ENCODE measurements at places on chromosomes 5 and 9.

DNA sequence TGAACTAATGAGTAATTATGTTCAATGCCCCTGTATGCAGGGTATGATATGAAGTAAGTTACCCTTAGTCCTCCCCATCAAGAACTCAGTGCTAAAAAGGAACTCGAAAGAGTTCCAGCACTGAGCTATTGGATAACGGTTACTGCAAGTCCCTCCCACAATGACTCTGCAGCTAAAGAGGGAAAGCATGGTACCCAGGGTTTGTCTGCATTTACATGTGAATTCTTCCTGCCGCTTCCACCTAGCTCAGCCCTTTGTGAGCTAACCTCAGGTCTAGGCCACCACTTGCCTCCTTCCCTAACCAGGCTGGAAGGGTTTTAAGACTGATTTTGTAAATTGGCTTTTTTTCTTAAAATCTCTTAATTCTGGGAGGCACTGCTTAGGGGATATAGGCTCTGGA is 376.8 kb downstream of the EBF1 start:
- no peak for DNase-seq

GRCh38 chr5:73686912-73687311 is 60.9 kb downstream of the ARHGEF28 start:
- DNase-seq: no peak

DNA sequence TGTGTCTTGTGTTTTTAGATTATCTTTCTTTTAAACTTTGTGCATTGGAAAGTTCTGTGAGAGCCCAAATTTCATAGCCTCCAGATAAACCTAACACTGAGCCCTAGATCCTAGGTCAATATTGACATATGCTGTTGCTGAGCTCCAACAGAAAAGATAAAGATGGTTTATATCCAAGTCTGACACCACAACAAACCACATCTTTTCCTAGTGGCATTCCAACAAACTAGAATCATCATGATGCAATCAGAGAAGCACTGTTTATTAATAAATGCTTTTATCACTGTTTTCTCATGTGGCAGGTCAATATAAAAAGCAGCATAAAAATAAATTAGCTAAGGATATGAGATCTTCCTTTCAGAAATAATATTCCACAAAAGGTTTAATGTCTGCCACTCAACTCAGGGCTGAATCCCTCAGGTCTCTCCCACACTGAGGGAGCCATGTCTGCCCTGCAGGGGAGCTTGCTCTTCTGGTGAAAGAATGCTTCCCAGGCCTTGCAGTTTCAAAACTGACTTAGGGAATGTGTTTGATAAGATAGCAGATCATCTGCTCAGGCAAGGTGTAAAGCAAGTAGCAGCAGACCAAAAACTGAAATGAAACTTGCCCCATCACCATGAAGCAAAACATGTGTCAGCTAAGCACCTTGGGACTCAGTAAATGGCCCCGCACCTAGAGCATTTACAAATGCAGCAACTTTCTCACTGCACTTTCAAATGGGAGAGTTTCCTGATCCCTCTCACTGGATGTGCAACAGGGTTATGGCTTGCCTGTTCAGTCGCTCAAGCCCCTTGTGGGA is 493.0 kb downstream of the AGTPBP1 start:
- no peak for DNase-seq

- DNase-seq: no peak
Observed at GRCh38 chr5:54823006-54823405, 162.4 kb downstream of the ESM1 start.

- DNase-seq: no peak
Observed at GRCh38 chr5:156974328-156974727, 11.3 kb upstream of the TIMD4 start.

GRCh38 chr5:129945774-129946270 is 41.6 kb downstream of the CHSY3 start:
- no peak for DNase-seq

DNA sequence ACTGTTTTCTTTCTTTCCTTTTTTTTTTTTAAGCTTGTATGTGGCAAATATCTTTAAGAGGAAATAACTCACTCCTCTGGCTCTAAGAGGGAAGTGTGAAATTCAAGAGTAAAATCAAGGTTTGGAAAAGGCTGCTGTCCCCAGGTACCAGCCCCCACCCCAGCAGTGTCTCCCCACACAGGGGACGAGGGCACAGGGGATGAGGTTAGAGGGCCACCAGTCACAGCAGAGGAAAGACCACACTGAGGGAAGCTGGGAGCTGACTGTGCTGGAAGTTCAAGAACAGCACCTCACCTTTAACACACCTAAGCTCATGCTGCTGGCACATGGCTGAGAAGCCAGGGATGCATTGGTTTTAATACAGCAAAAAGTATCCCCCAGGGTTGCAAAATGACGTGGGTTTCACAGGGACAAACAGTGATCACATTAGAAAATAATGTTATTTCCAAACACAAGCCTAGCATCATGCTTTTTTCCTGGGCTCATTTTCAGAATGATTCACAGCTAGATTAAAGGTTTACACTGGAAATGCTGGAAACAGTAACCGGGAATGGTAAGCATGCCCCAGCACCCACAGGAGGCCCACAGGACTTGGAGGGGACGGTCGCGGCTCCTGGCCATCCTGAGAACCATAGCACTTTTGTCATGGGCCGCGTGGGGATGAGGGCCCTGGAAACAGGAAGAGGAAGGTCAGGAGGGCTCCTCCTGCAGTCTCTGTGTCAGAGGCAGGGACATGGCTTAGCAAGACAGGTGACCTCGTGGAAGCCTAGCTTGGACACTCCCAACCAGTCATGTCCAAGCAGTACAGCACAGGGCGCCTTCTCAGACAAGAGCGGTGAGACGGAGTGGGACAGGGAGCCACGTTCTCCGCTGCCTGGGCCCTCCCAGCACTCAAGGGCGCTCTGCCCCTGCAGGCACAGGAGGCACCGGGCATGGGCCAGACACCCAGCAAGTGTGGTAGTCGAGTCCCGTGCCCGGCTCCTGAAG is 6.9 kb downstream of the LPCAT1 start:
- DNase-seq: no peak

DNA sequence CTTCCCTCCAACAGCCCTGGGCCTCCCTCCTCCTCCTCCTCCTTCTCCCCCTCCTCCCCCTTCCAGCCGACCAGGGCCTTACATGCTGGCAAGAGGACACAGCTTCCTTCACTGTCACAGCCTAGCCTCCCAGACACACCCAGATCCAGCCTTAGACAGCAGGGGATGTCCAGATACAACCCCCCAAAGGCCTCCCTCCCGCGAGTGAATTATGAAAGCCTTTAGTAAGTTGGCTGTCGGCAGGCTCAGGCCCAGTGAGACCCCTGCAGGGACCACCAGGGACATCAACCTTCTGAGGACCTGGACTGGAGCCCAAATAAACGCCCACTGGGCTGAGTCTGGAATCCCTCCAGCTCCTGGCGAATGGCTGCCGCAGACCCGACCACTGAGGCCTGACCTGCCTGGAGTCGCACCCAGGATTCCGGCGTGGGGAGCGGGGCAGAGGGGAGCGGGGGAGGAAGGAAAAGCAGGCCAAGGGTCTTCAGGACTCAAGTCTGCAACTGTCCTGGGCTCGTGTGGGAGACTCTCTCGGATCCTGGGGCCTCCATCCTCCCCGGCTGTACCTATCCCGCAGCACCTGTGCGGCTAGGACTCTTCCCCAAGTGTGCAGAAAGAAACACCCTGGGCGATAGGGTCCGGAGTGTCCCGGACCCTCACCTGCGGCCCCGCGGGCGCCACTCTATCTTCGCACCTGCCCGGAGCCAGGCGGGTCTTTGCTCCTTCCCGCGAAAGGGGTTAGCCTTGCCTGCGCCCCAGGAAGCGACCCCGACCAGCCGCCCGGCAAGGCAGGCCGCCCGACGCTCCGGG is 705 bp downstream of the SEPTIN8 start:
- no peak for DNase-seq

GRCh38 chr5:111892949-111893348 is 136.0 kb upstream of the NREP start:
- no peak for DNase-seq

GRCh38 chr9:27766073-27766835 is 193.0 kb upstream of the C9orf72 start:
- DNase-seq: peak; percentile 27

- DNase-seq: no peak
Observed at GRCh38 chr5:77168879-77169244, 41.6 kb upstream of the PDE8B start.

GRCh38 chr9:691825-692400 is 149.6 kb upstream of the DMRT1 start:
- DNase-seq: no peak

GRCh38 chr9:31071606-31072286 is 1312.7 kb upstream of the ACO1 start:
- no peak for DNase-seq

DNA sequence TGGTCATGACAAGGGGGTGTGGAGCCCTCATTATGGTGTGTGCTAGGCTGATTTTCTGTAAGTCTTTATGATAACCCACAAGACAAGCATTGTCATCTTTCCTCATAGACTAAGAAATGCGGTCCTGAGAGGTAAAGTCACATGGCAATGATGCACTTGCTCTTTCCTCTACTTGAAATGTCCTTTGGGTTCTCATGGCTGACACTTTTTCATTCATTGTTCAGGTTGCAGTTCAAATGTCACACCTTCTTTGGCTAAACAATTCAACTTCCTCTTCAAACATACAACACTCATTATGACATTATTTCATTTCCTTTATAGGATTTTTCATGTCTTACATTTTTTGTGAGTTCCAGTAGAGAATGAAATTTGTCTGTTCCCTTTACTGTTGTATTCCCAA is 323.6 kb upstream of the PRR16 start:
- no peak for DNase-seq

- DNase-seq: no peak
Observed at GRCh38 chr5:146883511-146883910, 5.0 kb upstream of the PPP2R2B start.

DNA sequence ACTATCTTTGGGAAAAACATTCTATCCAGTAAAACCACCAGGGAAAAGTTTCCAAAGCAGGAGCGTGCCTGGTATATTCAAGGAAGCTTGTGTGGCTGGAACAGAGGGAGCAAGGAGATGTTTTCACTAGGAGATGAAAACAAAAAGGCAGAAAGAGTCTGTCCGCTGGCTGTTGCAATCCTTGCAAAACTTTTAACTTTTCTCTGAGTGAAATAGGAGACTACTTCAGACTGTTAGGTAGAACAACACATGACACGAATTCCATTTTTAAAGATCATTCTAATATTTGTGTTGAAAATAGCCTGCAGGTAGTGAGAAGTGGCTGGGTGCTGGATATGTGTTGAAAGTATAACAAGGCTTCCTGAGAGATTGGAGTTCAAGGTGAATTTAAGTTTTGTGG is 69.5 kb downstream of the PRR16 start:
- no peak for DNase-seq

DNA sequence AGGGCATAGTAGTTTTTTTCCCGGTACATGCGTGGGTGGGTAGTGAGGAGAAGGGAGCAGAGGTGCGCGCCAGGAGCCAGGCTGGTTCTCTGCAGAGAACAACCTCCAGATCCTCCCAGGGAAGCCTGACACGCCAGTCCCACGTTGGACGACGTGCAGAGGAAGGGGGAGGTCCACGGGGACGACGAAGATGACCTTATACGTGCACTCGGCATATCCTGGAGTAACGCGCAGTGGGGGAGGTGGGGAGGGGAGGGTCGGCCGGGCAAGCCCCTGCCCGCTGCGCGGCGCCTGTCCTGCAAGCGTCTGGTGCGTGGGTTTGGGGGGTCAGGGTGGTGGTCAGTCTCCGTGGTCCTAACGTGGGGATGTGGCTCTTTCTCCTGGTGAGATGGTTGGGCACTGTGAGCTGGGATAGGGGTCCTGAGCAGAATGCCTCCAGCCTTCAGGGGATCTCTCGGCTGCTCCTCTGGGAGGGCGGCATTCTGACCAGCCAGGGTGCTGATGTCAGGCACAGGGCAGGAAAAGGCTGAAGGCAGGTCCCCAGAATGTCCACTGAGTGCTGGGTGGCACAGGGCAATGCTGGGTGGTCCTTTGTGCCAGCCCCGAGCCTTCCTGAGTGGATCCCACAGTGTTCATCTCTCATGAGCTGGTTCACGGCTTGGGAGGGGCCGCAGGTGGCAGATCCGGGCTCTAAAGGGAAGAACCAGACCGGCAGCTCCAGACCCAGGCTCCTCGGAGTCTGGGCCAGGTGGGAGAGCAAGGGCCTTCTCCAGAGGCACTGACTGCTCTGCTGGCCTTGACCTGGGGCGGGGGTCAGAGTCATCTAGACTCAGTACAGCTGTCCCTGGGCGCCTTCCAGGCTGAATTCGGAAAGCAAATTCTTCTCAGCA is 10.5 kb upstream of the SCGB3A1 start:
- DNase-seq: no peak

- no peak for DNase-seq
Observed at GRCh38 chr5:91245871-91246270, 137.2 kb downstream of the ARRDC3 start.

DNA sequence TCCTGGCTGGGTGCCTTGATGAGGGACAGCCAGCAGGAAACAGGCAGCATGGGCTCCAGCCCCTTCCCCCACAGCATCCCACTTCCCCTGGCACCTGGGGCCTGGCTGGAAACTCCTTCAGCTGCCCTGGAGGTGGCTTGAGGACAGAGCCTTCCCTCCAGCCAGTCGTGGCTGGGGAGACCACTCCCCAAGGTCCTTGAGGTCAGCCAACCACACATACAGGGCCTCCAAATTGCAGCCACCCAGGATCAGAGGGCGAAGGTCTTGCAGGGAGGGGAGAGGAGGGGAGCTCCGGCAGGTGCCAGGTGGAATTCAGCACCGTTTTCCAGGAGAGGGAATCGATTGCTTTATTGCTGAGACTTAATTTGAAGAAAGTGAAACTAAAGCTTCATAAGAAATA is 280.4 kb downstream of the PBX3 start:
- no peak for DNase-seq

GRCh38 chr9:72256931-72257330 is 107.7 kb downstream of the GDA start:
- no peak for DNase-seq

- peak; percentile 48 for DNase-seq
Observed at GRCh38 chr5:78757269-78758053, 108.9 kb upstream of the LHFPL2 start.

DNA sequence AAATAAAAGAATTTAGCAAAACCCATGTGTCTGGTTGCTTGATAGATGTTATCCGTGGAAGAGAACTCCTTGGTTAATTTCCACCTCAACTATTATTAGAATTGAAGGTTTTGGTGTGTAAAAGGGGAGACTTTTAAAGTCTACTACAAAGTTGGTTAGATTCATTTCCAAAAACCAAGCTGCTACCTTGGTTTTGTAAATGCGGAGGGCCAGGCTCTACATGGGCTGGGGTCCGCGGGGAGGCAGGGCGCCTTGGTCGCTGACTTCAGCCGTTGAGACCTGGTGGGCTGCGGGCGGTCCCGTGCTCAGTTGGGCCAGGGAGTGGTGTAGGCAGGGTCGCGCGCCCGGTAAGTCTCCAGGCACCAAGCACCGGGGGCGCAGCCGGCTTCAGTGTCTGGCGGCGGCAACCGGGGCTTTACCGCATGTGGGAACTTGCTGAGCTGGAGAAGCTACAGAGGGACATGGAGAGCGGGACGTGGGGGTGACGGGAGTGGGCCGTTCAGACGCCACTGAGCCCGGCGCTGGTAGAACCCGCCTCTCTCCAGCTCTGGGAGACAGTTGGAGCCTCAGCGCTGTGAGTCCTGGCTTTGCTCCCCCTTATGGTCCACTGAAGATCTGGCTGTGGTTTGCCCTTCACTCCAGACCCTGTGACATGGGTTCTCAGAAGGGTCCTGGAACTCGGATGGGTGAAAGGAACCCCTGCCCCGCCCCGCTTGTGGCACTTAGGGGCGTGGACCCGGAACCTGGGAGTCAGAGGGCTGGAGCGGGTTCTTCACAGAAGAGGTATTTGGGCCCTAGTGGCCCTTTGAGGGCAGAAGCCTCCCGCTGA is 11.8 kb downstream of the NR2F1 start:
- no peak for DNase-seq
